NCI-H2171 treated with DMSO at 0.1 percent for 48 hours (cell line): ENCODE measurements at places on chromosomes 3 and 15.

DNA sequence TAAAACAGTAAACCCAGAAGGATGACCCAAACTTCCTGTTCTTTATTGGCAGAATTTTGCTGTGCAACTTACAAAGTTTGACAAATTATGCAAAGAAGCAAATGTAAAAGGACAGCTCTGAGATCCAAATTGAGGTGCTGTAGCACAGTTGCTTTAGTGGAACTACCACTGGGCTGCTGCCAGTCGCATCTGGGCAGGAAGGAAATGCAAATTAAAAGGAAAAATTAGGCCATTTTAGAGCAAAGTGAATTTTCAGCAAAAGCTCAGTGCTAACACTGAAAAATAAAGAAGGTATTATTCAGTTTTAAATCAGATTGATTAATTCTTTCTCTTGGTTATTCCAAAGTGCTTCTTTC lies 104.5 kb downstream of the ZMAT3 start:
- no peak for DNase-seq

DNA sequence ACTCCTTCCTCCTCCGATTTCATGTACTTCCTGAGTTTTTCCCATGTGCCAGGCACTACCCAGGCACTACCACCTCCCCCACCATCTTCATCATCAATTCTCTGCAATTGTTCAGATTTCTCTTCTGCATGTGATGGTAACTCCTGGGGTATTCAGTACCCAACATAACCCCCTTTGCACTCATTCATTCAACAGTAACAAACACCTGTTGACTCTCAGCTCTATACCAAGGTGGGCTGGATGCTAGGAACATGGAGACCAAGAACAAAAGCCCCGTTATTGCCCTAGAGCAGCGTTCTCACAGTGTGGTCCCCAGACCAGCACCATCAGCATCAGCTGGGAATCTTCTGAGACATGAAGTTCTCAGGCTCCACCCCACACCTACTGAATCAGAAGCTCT lies 113.0 kb upstream of the CHD2 start:
- no peak for DNase-seq

GRCh38 chr3:52277071-52277964 lies 1.1 kb downstream of the WDR82 start:
- peak; percentile 19 for DNase-seq

- no peak for DNase-seq
Observed at GRCh38 chr3:187207624-187208023, 10.3 kb downstream of the RTP1 start.

- DNase-seq: no peak
Observed at GRCh38 chr3:12938258-12938711, 96.9 kb upstream of the RPL32 start.

GRCh38 chr15:40452296-40453090 lies 11.7 kb downstream of the BAHD1 start:
- DNase-seq: no peak

- DNase-seq: no peak
Observed at GRCh38 chr15:40064231-40064894, 25.4 kb upstream of the SRP14 start.

DNA sequence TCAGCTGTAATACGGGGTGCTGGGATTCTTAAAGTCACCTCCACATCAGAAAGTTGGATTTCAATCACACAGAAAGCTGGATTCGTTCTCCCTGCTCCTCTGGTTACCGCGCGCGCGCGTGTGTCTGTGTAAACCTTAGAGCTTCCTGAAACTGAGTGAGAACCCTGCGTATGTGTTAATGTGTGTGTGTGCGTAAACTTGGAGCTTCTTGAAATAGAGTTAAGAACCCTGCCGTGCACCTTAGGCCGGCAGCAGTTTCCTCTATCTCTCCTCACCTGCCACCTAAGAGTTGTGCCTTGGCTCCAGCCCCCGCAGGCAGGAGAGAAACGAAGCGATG lies 531 bp downstream of the LZTFL1 start:
- DNase-seq: no peak

- peak; percentile 32 for DNase-seq
Observed at GRCh38 chr15:40844696-40845030, 815 bp downstream of the SPINT1 start.

DNA sequence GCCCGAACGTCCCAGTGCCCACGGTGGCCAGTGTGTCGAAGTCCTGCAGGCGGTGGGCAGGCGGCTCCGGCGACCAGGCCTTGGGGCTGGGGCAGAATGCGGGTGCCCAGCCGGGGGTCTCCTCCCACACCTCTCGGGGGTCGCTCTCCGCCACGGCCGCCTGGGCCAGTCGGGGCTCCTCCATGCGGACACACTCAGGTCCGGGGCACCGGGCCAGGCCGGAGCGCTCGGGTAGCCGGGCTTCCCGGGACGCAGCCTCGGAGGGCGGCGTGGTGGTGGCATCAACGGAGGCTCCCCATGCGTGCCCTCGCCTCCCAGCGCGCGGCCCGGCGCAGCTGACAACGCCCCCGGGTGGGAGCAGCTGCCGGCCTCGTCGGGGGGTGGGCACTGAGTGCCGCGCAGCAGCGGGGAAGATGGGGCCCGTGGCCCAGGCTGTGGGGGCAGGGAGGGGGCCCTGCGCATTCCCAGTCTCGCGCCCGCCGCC lies 30.1 kb upstream of the CERS3 start:
- no peak for DNase-seq

DNA sequence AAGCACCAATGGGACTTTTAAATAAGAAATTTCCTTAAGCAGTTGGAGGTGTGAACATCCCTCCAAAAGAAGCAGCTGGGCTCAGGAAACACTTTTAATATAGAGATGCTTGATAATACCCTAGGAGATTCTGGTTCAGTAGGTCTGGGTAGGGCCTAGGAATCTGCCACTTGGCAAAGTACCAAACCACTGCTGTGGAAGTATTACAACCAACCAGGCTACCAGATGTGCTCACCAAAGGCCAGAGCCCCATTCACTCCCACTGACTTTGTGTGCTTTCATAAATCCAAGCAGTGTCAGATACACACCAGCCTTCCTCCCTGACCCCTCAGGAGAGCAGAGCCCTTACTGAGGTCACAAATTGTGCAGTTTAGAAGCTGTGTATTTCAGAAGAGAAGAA lies 162.6 kb downstream of the CCNL1 start:
- DNase-seq: peak; percentile 16

GRCh38 chr3:112806903-112807302 lies 39.8 kb downstream of the CD200R1L start:
- no peak for DNase-seq

DNA sequence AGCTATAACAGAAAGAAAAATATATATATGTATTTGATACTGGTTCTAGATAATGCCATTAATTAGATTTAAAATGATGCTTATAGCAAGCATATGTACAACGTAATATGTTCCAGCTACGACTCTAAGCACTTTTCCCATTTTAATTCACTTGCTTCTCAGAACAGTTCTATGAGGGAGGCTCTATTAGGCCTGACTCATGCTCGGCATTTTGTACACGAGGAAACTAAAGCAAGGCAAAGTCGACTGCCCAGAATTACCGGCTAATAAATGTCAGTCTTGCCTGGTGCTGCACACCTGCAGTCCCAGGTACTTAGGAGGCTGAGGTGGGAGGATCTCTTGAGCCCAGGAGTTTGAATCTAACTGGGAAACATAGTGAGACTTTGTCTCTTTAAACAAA lies 106.0 kb downstream of the PTPRG start:
- no peak for DNase-seq

DNA sequence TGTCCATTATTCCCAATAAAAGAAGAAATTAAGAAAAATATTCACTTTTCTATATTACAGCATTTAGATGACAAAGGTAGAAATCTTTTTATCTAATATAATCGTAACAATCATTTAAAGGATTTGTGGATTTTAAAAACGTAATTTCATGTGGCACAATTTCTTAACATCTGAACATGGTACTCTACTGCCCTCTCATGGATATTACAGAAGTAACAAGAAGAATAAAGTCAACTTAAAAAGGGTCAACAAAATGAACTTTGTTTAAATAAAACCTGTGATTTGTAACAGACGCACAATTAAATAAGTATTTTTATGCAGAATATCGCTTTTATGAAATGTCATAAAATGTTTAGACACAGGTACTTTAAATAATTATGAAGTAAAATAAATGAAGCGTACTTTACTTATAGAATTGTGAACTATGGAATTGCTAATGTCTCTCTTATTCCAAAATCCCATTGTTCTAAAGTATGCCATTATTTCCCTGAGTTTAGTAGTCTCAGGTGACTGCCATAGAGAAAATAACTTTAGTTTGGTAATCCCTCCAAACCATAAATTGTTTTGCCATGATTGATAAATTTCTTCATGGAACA lies 366.8 kb upstream of the ZNF385D start:
- peak; percentile 39 for DNase-seq

DNA sequence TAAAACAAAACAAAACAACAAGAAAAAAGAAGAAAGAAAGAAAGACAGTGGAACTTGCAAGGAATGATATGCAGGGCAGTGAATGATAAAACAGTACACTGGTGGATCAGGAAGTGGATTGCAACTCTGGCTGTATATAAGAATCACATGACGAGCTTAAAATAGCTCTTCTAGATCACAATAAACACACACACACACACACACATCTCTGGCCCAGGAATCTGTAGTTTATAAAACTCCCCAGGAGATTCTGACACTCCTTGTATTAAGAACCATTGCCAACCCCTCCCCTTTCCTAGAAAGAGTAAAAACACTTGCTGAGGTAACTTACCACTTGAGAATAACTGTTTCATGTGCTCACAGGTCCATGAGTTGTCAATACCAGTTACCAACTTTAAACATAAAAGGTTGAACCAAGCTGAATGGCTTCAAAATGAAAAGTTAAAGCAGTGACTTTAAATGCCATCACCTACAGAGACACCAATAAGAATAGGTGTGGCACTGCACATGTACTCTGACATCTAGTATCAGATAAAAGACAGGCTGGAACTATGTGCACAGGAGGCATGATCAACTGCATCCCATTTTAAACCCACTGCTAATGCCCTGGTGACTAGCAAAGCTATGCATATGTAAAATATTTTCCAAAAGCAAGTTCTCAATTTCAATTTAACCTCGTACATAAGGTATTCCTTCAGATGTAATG lies 3.9 kb downstream of the CPOX start:
- no peak for DNase-seq

DNA sequence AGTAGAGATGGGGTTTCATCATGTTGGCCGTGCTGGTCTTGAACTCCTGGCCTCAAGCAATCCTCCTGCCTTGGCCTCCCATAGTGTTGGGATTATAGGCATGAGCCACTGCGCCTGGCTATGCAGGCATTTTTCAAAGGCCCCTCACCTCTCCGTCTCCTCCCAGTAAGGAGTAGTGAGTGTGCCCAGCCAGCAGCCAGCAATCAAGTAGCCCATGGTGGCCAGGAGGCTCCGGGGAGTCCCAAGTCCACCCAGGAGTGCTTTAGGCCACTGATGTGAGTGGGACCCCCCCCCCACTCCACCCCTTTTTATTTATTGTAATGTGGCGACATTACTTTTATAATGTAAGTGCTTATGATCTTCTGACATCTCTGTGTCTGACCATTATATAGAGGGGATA lies 8.1 kb downstream of the ISG20 start:
- DNase-seq: no peak

GRCh38 chr15:73081321-73081958 lies 29.2 kb downstream of the NEO1 start:
- DNase-seq: peak; percentile 83

GRCh38 chr15:70259028-70259424 lies 161.3 kb upstream of the TLE3 start:
- peak; percentile 95 for DNase-seq

DNA sequence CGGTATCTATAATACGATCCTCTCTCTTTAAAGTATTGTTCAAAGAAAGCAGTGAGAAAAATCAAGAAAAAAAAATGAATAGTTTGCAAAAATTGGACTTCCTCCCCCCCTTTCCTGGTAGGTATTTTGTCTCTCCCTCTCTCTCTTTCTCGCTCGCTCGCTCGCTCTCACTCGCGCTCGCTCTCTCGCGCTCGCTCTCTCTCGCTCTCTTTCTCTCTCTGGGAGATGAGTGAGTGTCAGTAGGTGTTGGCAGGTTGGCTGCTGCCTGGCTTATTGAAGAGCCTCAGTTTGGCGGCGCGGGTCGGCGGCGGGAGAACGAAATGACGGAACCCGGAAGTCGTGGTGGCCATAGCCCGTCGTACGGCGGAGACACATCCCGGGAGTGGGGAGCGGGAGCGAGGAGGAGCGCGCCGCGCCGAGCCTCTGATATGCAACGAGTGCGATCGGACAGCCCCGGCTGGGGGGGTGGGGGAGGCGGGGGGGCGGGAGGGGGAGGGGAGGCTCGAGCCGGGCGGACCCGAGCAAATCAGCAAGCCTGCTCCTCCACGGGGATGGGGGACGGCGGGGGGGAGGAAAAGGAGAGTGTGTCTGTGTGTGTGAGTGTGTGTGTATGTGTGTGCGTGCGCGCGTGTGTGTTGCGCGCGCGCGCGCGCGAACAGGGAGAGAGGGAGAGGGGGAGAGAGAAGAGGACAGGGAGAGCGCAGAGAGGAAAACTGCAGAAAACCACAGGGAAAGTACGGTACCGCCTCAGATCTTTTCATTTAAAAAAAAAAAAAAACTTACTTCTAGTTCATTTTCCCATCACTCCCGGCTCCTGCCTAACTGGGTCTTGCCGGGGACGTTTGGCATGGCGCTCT lies at the start of gene MEIS2:
MEIS2 (minus strand) TSS at position 441 of the 857 bp plus-strand sequence. CDS start 1,083 bp downstream, outside the sequence.
- DNase-seq: peak; percentile 90

DNA sequence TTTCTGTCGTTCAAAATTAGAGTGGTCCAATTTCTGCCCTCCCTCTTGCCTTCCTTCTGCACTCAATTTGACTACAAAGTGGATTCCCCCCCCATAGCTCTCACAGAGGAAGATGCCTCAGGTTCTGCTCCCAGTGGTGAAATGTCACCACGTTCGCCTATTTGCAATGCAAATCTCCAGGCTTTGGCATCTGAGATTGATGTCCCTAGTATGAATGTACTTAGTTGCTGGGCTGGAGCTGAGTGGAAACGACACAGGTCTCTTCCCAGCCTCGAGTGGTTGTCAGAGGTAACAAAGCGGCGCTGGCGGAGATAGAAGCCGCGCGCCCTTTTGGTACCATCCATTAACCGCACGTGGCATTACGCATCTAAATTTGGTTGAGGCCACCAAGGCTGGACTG lies 860.1 kb downstream of the MCTP2 start:
- DNase-seq: no peak

- no peak for DNase-seq
Observed at GRCh38 chr15:39471785-39472574, 108.9 kb upstream of the THBS1 start.

DNA sequence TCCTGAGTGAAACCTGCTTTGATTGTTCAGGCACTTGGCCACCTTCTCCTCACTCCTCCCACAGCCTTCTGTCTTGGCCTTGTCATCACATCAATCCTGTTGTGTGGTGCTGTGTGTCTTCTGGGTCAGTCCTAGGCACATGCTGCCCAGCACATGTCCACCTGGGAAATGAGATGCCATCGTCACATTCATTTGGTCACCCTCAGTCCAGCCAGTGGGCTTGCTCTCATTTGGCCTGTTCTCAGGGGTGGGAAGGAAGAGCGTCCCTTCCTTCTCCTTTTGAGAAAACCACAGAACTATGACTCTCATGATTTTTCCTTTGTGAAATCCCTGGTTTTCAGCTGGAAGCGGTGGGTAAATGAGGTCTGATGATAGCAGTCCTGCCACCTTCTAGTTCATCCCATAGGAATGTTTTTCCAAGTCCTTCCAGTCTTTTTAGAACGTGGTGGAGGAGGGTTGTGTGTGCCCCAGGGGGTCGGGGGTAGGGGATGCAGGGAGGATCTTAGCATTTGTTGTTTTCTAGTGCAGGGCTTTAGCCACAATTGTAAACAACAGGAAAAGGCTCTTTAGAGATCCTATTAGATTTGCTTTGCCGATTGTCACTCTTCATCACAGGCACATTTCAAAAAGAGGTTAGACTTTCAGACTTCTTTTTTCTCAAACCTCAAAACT lies 8.4 kb upstream of the PLA1A start:
- no peak for DNase-seq
